Activated CD4-positive, alpha-beta T cell treated with anti-CD3 and anti-CD28 coated beads for 4 hours (primary cell): ENCODE measurements at places on chromosomes 5 and 9.

- DNase-seq, result no peak
Measured at GRCh38 chr5:149546974-149547373, 4.3 kb downstream of the CSNK1A1 start.

- no peak for DNase-seq
Measured at GRCh38 chr5:1760231-1760630, 39.4 kb downstream of the MRPL36 start.

DNA sequence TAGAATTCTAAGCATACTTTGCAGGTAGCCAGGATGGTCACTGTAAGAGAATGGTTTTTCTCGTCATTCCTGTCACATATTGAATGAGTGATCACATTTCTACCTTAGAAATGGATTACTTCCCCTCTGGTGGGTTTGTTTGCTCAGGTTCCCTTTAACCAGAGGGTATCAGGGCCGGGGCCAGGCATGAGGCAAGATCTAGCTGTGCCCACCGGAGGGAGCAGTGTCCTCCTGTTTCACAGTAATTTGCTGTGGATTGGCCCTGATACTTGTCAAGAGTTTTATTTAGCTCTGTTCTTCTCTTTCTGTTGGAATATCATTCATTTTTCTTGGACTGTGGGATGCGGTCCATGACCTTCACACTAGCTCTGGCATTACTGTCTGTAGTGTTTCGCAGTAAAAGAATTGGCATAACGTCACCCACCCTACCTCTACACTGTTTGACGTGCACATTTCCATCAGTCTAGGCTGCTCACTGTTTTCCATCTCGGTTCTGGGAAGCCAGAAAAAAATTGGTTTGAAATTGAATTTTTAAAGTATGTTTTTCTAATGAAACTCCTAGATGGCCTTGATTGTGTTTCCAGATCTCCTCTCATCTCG lies 42.4 kb upstream of the ZBED3 start:
- DNase-seq, result no peak

DNA sequence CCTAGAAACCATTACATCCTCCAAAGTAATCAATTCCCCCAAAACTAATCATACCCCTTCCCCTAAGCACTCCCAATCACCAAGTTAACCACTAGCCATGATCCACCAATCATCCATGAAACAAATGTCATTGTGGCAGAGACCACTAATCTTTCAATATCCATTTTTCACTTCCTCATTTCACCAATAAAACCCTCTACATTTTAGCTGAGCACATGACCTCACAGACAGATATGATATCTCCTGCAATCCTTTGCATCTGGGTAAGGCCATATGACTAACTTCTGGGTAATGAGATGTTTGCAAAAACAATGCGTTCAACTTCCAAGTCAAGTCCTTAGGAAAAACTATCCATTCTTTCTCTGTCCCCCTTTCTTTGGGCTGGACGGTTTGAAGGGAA lies 20.7 kb downstream of the OR2S2 start:
- no peak for DNase-seq

DNA sequence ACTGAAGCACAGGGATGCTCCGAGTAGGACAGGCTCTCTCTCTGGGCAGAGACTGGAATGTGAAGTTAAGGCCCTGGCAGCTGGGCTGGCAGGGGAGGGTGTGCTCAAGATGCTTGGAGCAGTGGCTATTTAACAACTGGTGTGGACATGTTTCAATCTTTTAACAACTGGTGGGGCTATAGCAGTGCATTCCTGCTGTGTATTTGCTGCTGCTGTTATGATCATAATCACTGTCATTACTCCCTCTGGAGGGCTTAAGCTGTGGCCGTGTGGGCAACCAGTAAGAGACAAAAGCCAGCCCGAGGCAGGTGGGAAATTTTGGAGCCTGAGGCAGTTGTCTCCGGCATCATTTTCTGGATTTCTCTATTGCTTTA lies 33.3 kb upstream of the PTGS1 start:
- no peak for DNase-seq

- no peak for DNase-seq
Measured at GRCh38 chr5:173839117-173839713, 48.9 kb upstream of the CPEB4 start.

DNA sequence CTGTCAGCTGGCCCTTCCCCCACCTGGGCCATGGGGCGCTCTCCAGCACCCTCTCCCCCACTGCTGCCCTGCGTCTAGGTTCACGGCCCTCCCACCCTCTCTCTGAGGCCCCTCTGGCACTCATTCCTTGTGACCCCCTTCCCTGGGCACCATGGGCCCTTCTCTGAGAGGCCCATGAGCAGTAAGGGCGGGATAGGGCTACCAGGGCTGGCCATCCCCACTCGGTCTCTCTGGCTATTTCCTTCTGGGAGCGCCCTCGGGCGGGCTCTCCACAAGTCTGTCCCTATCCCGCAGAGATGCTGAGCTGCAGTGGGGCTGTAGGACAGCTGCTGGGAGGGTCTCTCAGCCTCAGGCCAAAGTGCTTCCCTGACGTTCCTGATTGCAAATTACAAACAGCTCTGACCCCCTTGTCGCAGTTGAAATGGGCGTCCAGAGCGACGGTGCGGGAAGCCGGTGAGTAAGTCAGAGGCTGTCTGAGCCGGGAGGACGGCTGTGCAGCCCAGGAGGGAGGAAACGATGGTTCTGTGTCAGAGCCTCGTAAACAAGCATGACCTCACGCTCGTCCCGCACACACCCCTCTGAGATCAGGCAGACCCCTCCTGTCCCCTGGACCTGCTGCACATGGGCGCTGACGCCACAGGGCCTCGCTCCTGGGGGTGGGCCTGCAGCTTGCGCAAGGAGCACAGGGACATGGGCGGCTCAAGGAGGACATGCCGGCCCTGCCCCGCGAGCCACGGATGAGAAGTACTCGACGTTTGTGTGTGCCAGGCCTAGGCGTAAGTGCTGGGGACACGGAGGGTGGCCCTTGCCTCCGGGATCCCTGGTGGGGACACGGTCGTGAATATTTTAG lies 36.3 kb upstream of the GFPT2 start:
- DNase-seq, result no peak

- no peak for DNase-seq
Measured at GRCh38 chr5:126925482-126925881, 104.9 kb downstream of the MARCHF3 start.

DNA sequence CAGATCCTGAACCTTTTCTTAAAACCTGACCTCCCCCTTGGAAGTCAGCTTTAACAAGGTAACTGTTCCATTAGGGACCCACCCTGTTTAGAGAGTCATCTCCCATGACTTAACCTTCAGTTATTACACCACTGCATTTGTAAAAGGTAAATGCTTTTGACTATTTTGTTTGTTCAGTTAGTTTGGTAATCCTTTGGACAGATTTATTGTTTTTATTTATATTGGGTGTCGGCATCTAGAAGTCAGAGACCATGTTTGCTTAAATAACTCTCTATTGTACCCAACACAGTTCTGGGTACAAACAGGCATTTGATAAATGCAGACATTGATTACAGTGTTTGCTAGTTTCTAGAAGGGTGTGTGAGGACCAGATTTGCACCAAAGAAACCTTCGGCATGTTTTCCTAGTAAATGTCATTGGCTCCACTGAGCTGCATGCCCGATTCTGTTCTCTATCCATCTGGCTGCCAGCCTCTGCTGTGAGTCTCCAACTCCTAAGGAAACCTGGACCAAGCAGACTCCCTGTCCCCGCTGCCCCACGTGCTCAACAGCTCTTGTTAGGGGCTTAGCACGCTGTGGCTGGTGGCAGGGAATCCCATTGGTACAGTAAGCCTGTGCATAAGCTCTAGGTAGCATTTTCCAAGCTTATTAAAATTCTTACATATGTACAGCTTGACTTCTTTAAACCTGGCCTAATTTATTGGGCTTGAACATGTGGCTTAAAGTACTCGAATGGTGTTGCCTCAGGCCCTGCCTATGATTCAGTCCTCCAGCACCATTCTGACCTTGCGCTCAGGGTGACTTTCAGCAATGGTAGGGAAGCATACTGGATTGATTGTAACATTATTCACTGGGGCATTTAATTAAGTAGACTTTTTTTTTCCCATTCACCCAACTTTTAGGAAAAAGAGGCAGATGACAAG lies 6.6 kb downstream of the PCBD2 start:
- no peak for DNase-seq

- DNase-seq, result no peak
Measured at GRCh38 chr5:33381243-33381642, 59.5 kb upstream of the TARS1 start.

DNA sequence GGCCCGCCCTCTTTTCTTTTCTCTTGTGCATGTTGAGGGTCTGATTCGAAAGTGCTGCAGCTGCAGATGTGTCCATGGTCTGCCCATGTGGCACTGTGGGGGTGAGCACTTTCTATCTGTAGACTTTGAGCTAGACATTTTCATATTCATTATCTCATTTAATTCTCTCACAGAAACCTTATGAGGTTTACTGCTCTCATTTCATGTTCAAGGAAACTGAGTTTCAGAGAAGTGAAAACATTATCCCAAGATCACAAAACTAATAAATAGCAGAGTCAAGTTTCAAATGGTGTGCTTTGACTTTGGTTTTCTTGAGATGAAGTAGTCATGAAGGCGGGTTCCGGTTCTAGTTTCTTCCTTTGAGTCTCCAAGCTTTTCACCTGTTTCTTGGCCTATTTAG lies 536.5 kb upstream of the ZNF462 start:
- no peak for DNase-seq

- no peak for DNase-seq
Measured at GRCh38 chr5:180370861-180371641, 17.9 kb upstream of the GFPT2 start.

GRCh38 chr5:54332720-54333119 lies 22.3 kb upstream of the ARL15 start:
- no peak for DNase-seq

- no peak for DNase-seq
Measured at GRCh38 chr5:148482196-148482595, 98.4 kb downstream of the FBXO38 start.

GRCh38 chr5:149153751-149154610 lies 12.7 kb downstream of the ABLIM3 start:
- no peak for DNase-seq

DNA sequence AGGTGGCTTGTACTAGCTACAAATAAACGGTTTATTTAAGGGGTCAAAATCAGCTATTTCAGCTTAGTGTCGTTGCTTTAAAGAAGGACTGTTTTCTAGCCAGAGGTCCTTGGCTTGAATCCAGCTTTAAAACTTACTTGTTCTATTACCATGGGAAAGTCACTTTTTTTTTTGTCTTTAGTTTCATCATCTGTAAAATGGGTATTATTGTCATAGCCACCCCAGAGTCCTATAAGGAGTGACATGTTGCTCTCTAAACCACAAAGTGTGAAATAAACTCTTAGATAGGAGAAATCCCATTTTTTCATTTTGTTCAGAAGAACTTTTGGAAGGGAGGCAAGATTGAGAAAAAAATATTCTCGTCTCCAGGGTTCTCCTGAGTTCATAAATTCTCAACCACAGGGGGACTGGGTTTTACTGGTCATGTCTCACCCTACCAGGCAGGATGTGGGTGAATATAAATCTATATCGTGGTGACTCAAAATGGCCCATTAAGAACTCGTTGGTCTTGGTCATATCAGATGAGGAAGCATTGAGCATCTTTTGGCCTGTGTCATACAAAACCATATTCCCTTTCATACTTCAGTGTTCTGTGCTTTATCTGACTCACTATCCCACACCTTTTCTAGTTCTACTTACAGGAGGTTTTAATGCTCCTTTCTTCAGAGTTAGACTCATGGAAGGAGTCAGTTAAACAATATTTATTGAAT lies 202.7 kb upstream of the NR3C1 start:
- DNase-seq, result no peak

GRCh38 chr5:24644761-24645160 lies at the start of gene CDH10:
Gene CDH10 (minus strand): TSS chr5:24644978. CDS start chr5:24593490, 51,488 bp downstream.
- DNase-seq, result no peak

DNA sequence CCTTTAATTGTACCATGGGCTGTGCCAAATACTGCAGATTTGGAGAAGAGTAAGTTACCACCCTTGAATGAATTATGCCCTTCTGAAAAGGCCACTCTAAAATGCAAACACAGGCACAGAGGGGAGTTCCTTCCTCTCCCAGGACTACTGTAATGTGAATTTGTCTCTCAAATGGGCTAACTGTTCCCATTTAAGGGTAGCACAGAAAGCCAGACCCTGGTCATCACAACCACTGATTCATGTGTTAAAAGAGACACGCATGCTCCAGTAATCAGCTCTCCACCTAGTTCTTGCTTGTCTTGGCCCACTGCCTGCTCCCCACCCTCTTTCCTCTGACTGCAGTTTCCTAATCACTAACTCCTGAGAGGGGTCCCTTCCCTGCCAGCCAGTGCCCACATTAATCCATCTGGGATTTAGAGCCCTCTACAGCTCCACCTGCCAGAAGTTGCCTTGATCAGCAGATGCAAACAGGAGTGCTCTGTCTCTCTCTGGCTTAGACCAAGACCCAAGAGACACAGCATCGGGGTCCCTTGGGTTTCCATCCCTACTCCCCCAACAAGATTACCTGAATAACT lies 382.4 kb downstream of the TMEM167A start:
- no peak for DNase-seq

DNA sequence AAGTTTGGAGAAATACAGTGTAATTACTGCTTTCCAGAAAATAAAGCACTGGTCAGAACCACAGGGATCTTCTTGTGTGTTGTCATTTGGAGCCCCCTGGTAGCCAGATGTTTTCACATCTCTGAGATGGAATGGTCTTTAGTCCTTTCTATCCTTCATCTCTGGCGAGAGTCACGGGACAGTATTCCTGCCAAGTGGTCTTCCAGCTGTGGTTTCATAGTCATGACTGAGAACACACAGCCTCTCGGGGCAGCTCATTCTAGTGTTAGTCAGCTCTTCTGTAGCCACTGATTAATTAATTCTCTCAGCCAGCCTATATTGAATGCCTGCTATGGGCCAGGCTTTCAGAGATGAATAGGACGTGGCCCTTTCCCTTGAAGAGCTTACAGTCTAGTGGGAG lies 34.1 kb downstream of the HMGXB3 start:
- no peak for DNase-seq

DNA sequence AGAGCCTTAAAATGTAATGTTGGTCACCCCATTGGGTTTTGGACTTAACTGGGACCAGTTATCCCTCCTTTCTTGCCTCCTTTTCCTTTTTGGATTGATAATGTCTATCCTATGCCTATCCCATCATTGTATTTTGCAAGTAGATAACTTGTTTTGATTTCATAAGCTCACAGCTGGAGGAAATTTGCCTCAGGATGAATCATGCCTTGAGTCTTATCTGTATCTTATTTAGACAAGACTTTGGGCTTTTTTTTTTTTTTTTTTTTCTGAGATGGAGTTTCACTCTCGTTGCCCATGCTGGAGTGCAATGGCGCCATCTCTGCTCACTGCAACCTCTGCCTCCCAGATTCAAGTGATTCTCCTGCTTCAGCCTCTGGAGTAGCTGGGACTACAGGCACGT lies 443.3 kb downstream of the DNAH5 start:
- DNase-seq, result no peak

- no peak for DNase-seq
Measured at GRCh38 chr9:69444021-69444420, 119.0 kb downstream of the ENTREP1 start.

- no peak for DNase-seq
Measured at GRCh38 chr9:76592091-76592973, 133.3 kb downstream of the GCNT1 start.

DNA sequence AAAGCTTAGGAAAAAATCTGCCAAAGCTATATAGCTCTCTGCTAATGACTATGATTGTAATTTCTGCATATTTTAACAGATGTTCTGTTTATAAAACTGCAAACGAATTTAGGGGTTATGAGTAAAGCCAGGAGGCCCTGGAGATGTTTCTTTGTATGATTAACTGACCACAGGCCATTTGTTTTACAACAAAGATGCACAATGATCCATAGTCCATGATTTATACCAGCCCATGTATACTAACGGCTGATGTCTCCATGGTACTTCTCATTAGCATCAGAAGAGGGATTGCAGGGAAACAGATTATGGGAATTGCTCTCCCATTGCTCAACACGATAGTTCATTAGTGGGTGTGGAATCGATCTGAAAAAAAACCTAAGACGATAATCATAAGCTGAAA lies 78.9 kb downstream of the PPP2R2B start:
- DNase-seq, result no peak
